ENCODE measurements at places on chromosomes 1 and 21.

GRCh38 chr1:14403961-14404645 lies 194.4 kb upstream of the KAZN start:
- no peak for DNase-seq

- DNase-seq, result no peak
These were observed 231.2 kb upstream of the CACYBP start for GRCh38 chr1:174768516-174768915.

- no peak for DNase-seq
These were observed 62.7 kb upstream of the GPR89A start for GRCh38 chr1:145545055-145545454.

GRCh38 chr1:64912191-64912590 lies 54.2 kb downstream of the JAK1 start:
- no peak for DNase-seq

DNA sequence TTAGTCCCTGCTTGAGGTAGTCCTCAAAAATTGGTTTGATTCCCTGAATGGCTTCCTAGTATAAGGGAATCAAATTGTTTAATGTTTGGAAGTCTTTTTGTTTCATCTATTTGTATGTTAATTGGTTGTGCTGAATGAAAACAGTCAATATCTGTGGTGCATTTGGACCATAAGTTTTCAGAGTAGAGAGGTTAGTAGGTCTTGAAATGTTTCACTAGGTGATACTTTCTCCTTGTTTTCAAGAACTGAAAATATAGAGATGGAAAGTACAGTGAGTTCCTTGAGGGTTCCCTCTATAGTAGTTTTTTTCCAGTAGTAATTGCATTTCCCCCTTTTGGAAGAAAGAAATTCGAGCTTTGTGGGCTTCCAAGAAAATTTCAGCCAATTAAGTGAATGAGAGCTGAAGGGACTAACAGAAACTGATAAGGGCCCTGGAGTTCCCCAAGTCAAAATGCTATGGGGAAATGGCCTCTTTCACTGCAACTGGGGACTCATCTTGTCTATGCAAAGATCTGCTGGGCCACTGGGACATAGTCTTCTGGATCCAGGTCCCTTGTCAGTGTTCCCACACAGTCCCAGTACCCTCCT lies 18.6 kb upstream of the CEP350 start:
- no peak for DNase-seq

- no peak for DNase-seq
These were observed 40.5 kb upstream of the KCNE1 start for GRCh38 chr21:34552360-34553098.

DNA sequence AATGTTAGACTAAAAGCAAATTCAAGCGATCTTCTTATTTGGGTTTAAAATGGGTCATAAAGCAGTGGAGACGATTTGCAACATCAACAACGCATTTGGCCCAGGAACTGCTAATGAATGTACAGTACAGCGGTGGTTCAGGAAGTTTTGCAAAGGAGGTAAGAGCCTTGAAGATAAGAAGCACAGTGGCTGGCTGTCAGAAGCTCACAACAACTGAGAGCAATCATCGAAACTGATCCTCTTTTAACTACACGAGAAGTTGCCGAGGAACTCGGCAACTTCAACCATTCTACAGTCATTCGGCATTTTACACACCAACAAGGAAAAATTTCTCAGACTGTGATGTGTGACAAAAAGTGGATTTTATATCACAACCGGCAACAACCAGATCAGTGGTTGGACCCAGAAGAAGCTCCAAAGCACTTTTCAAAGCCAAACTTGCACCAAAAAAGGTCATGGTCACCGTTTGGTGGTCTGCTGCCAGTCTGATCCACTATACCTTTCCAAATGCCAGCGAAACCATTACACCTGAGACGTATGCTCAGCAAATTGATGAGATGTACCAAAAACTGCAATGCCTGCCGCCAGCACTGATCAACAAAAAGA lies 47.9 kb downstream of the ASH1L start:
- DNase-seq, result no peak

GRCh38 chr1:220326578-220326977 lies 54.3 kb upstream of the RAB3GAP2 start:
- no peak for DNase-seq

DNA sequence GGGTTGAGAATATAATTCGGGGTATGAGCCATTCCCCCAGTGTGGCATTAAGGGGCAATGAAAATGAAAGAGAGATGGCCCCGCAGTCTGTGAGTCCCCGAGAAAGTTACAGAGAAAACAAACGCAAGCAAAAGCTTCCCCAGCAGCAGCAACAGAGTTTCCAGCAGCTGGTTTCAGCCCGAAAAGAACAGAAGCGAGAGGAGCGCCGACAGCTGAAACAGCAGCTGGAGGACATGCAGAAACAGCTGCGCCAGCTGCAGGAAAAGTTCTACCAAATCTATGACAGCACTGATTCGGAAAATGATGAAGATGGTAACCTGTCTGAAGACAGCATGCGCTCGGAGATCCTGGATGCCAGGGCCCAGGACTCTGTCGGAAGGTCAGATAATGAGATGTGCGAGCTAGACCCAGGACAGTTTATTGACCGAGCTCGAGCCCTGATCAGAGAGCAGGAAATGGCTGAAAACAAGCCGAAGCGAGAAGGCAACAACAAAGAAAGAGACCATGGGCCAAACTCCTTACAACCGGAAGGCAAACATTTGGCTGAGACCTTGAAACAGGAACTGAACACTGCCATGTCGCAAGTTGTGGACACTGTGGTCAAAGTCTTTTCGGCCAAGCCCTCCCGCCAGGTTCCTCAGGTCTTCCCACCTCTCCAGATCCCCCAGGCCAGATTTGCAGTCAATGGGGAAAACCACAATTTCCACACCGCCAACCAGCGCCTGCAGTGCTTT lies 9.4 kb downstream of the PROX1 start:
- DNase-seq, result no peak

DNA sequence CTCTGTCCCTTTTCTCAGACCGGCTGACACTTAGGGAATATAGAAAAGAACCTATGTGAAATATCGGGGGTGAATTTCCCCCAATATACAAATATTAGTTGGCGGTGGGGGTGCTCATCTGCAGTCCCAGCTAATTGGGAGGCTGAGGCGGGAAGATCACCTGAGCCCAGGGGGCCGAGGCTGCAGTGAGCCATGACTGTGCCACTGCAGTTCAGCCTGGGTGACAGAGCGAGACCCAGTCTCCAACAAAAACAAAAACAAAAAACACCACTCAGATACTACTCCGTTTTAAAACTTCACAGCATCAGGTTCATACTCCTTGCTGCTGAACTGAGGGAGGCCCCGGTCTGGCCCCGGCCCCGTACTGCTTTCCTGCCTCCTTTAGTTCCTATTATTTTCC lies 5.9 kb upstream of the EXOSC10 start:
- DNase-seq, result no peak

GRCh38 chr1:33377756-33378155 lies 53.1 kb downstream of the PHC2 start:
- no peak for DNase-seq

DNA sequence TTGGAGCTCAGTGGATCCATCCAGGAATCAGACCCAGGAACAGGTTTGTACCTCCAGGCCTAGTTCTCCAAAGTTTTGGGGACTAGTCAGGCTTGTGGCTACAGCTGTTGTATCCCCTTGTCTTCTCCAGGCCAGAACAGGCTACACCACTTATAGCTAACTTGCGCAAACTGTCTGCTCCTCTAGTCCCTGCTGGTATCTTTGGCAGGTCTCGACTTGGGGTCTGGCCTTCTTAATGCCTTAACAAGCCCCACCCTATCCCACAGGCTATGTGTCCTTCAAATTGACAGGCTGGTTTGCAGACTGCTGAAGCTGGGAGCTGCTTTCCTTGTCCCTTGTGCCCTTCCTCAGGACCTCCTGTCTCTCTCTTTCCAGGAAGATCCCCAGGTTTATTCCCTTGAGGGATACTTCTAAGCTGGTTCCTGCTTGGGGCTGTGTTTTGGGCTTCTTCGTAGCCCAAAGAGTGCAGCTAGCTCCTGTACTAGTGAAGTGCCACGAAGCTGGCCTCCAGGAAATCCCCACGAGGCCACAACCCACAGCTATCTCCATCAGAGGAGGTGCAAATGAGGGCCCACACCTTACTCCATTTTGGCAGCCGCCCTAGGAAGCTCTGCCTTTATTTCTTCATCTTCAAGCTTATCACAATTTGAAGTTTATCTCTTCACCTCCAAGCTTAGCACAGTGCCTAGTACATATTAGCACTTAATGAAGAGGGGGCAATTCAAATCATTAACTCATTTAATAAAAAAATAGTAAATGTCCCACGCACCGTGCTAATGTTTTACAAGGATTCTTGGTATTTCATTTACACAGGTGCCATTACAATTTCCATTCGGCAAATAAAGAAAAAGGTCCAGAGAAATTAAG lies 683 bp upstream of the DMAP1 start:
- no peak for DNase-seq

DNA sequence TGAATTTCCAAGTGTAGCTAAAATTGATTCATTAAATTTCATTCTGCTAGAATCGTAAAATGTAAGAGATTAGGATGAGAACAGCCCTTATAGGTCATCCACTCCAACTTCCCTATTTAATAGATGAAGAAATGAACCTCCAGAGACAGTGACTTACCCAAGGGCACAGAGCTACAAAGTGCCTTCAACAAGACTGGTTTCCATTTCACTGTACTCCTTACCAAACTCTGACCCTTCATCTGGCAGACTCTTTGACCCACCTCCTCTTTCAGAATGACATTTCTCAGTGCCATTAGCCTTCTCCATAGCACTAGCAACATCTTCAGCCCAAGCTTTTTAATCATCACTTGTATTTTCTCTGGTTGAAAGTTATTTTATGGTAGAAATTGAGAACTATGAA lies 161.3 kb downstream of the NEK7 start:
- no peak for DNase-seq

DNA sequence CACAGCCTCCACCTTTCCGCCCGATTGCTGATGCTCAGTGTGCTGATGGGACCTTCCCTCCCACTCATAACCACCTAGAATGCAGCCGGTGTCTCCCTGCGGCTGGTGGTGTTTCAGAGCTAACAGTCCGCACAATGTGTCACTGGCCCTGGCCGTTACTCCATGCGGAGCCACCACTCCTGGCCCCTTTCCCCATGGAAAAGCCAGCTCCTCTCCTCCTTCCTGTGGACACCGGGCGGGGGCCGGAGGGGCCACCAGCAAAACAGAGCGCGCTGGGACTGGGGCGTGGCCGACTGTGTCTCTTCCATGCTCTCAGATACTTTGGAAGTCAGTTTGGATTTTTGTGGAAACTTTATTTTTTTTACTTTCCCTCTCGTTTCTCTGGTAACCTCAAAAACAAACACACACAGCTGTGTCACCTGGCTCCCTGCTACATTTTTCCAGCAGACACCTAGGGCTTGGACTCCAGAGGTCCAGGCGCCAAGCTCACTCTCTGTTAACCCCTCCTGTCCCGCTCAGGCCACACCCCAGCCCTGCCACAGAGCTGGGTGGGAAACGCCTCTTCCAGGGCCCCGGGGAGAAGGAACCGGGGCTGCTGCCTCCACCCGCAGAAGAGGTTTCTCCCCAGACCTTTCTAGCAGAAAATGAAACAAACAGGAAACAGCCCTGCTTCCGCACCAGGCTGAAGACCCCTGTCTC lies 32.5 kb upstream of the COL6A2 start:
- DNase-seq, result no peak

- no peak for DNase-seq
These were observed 24.9 kb upstream of the CASZ1 start for GRCh38 chr1:10821388-10821787.

DNA sequence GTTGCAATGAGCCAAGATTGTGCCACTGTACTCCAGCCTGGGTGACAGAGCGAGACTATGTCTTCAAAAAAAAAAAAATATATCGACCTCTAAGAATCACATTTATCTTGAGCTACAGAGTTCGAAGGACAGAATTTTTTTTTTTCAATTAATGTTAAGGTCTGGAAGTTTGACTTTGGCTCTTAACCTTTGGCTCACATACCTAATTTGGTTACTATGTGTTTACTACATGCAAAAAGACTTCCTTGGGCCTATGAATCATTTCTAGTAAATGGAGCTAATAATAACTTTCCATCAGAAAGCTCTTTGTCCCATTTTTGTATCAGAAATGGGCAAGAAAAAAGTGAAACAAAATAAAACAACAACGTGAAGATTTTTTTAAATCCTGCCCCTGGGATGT lies 351.2 kb downstream of the SMYD3 start:
- DNase-seq, result no peak

- no peak for DNase-seq
These were observed 106.4 kb downstream of the ATF6 start for GRCh38 chr1:161872506-161872905.

DNA sequence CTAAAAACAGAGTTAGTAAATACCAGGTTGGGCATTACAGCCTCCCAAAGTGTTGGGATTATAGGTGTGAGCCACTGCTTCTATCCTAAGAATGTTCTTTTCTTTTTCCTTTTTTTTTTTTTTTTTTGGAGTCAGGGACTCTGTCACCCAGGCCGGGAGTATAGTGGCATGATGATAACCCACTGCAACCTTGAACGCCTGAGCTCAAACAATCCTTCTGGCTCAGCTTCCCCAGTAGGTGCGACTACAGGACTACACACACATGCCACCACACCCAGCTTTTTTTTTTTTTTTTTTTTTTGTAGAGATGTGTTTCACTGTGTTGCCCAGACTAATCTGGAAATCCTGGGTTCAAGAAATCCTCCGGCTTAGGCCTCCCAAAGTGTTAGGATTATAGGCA lies 5.9 kb downstream of the ZBTB8OS start:
- no peak for DNase-seq

DNA sequence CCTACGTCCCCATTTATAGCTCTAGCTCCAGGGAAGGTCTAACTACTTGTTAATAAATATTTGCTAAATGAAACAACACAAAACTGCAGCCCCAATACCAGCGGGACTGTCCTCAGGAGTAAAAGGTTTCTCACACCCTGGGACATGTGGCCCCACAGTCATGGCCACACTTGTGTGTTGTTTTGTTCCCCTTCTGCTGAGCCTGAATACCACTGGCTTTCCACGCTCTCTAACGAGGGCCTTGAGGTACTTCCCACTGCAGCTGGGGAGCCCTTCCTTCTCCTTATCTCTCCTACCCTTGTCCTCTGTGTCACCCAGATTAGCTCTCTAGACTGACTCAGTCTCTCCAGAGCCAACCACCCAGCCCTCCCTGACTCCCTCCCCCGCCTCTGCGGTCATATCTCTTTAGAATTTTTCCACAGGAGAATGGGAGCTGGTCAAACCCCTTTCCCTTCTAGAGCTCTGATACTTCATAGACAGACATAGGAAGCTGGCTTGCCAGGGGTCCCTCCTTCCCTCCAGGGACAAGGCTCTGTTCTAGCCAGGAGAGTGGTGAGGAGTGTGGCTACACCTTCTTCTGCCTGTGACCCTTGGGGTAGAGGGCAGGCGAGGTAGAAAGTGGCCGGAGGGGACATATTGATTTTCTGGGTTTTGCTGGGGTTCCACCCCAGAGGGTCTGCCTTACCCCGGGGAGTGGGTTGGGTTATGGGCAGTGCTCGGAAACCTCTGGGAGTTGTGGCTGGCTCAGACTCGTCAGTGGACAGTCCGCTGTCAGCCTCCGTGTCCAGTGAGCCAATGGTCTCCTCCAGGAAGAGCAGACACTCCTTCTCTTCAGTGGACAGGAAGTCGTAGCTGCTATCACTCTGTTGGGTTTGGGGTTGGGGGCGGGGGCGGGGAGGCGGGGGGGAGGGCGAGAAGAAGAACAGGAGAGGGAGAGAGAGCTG lies 8.1 kb downstream of the C1orf116 start:
- DNase-seq, result no peak
